ENCODE measurements at places on chromosomes 11 and 22.

DNA sequence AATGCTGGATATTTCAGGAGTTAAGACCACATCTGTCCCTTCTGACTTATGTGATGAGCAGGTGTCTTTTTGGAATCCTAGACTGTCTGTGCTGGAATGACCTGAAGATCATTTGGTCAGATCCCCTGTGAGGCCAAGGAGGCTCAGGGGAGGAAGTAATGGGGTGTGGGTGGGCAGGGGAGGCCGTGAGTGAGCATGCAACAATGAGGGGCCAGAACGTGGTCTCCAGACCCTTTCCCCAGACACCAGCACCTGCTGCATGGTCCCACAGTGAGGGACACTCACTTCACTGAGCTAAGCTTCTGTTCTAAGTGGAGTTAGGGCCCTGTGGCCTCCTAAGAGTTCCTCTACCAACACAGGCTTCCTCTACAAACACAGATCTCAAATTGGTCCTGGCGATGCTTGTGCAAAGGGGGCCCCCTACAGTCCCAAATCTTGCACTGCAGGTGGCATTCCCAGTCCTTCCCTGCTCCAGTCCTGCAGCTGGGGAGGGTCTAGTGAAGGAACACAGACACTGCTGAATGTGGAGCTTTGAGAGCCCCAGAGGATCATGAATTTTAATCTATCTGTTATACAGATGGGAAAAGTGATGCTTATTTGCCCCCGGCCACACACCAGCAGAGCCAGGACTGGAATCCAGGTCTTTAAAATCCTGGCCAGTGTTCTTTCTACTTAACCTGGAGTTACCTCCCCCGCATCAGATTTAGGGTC, 7.4 kb downstream of the USP2 start:
- DNase-seq, result no peak

- no peak for DNase-seq
These were observed 57.9 kb upstream of the FSHB start for GRCh38 chr11:30172883-30173311.

DNA sequence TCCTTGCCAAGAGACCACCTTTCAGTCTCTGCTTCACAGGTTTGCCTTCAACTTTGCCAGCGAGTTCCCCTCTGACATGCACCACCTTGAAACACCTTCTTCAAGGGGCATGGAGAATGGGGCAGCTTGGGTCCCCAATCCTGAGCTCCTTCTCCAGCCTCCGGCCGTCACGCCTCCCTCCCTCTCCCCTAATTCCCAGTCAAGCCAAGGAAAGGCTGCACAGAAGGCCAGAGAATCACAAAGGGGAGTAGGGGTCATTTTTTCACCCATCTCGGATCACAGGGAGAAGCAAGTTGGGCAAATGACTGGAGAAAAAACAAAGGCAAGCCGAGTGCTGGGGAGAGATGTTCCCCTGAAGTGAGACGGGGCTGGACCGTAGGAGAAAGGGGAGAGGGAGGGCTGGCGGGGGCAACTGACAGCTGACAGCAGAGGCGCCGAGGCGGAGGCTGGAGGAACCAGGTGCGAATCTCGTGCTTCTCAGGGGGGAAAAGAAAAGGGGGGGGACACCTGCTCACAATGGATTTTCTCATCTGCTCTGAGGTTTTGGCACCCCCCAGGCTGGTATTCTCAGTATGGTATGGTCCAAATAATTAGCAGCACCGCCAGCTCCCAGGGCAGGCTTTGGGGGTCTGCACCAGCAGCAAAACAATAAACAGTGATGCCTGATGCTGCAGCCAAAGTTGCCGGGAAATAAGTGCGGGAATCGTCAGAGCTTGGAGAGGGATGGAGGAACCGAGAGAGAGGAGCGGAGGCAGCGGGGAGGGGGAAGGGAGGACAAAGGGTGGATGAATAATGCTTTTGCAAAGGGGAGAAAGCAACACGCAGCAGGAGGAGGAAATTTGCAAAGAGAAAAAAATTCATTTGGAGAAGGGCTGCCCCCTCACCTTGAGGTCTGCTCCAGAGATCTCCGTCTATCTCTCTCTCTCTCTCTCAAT, 644 bp downstream of the YPEL4 start:
- peak; percentile 54 for DNase-seq

- DNase-seq, result no peak
These were observed 123.0 kb downstream of the WT1 start for GRCh38 chr11:32312206-32312817.

- DNase-seq, result no peak
These were observed 189.6 kb downstream of the ADAMTS15 start for GRCh38 chr11:130638033-130638432.

- no peak for DNase-seq
These were observed 35.7 kb downstream of the TBCEL start for GRCh38 chr11:121059605-121060004.

DNA sequence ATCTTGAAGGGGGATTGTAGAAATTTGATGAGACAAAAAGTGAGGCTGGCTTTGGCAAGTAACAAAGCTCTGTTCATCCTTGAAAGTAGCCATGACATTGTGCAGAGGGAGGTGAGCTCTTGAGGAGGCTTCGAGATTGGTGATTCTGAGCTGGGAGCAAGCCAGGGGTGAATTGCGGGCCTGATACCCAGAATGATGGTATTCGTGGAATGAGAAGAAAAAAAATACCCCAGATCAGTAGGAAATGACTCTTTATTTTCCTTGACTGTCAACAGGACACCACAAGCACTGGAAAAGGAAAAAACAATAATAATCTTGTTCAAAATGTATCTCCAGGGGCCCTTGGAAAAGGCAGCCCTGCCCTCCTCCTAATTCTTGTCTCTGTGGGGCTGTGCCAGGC, 62.7 kb downstream of the TSPAN18 start:
- no peak for DNase-seq

GRCh38 chr11:129041611-129042018, 98.9 kb upstream of the TP53AIP1 start:
- DNase-seq, result no peak

- no peak for DNase-seq
These were observed 2392.1 kb upstream of the RAG2 start for GRCh38 chr11:38990139-38990538.

- DNase-seq, result no peak
These were observed 71.8 kb upstream of the NCAM1 start for GRCh38 chr11:112889446-112889845.

DNA sequence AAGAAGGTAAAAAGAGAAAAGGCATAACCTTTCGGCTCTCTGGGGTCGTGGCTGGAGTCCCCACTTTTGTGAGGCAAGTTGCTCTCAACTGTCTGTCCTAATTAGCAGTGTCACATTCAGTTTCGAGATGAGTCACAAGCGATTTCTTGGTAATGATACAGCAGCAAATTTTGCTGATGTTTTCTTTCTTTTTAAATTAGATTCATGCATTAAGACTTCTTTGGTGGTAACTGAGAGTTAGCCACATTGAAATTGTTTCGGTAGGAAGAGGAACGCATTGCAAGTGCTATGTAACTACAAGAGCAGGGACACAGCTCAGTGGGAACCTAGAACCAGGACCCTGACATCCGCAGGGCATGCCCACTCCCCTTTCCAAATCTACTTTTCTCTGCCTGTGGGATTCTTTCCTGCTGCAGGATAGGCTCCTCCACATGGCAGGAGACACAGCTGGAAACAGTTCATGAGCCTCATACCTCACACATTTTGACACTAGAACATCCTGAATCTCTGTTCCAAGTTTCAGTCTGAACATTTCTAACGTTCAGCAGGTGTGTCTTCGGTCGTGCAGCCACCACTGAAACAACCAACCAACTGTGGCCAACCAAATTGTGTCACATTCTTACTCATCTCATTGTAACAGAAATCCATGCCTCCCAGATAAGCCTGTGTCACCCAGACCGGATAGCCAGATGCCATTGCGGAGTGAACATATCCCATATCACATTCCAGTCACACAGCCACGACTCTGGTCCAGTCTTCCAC, 987.6 kb downstream of the NTM start:
- DNase-seq, result no peak

GRCh38 chr11:103453915-103454709, 344.9 kb downstream of the DYNC2H1 start:
- no peak for DNase-seq

- no peak for DNase-seq
These were observed 921.3 kb downstream of the METTL15 start for GRCh38 chr11:29029452-29029851.

- DNase-seq, result no peak
These were observed 18.7 kb upstream of the JHY start for GRCh38 chr11:122863704-122864326.

DNA sequence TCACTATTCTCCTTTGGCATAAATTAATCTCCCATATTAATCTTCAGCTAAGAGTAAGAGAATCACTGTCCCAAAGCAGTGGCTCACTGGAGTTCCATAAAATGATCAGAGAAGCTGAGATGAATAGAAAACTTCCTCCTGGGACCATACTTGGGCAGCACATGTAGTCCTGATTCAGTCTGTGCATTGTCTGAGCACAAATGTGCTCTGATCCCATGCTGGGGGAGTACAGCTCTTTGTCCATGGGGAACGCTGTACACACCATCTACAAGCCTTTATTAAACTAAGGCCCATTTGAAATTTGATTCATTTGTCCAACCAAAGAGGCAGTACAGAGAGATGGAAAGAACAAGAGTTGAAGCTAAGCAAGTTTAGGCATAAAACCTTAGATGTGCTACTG, 147.4 kb upstream of the PGR start:
- DNase-seq, result no peak

GRCh38 chr22:21615731-21616130, 14.1 kb downstream of the YDJC start:
- no peak for DNase-seq

DNA sequence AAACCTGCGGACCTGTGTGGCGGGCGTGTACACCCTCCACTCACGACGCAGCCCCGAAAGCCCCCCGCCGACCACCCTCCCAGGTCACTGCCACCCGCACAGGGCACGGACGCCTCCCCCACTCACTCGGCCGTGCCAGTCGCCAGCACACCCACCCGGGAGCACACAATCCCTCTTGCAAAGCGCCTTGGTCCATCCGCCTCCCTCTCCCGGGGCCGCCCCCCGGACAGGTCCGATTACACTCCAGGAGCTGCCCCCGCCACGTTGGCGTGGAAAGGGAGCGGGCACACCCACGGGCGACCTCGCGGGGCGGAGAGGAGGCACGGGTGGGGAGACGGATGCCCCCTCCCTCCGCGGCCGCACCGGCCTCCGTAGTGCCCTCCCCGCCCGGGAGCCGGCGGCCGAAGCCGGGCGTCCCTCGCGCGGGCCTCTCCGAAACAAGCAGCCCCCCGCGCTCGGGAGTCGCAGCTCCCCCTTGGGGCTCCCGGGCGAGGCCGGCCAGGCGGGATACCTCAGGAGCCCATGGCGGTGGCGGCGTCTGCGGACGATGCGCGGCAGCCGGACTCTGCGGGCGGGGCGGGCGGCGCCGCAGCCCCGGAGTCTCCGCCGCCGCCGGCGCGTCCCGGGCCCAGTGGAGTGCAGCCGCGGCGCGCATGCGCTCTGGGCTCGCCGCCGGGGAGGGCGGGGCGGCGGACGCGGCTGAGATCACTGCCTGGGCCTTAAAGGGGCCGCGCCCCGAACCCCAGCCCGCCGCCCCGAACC, at the start of gene TMEM184B:
Gene TMEM184B, minus strand, starts transcription at position 638 of the 762 bp plus-strand sequence. CDS start 25,049 bp downstream, outside the sequence.
- peak; percentile 95 for DNase-seq

DNA sequence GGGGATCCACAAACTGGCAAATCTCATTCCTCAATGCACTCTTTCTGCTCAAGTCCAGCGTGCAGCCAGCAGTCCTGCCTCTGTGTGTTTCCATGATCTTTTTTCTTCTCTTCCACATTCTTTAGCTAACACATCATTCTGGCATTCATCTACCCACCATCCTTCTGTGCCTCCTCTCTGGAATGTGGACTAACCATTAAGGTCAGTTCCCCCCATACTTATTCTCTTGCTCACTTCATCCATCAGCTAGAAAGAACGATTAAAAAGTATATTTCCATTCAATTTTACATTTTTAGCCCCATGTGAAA, 7.8 kb downstream of the KIRREL3 start:
- DNase-seq, result no peak

GRCh38 chr22:44595841-44596341, 97.9 kb upstream of the RTL6 start:
- DNase-seq, result no peak

DNA sequence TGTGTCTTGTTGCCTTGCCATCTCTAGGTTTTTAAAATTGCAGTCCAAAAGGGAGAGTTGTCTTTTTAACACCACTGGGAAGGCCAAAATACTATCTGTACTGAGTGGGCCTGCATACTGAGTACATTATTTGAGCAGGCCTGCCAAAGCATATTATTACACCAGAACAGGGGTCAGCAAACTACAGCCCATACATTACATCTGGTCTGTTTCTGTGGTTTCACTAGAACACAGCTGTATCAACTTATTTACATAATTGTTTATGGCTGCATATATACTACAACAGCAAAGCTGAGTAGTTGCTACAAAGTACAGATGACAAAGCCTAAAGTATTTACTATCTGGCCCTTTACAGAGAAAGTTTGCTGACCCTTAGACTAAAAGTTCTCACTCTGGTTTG, 74.0 kb downstream of the USP35 start:
- DNase-seq, result no peak

DNA sequence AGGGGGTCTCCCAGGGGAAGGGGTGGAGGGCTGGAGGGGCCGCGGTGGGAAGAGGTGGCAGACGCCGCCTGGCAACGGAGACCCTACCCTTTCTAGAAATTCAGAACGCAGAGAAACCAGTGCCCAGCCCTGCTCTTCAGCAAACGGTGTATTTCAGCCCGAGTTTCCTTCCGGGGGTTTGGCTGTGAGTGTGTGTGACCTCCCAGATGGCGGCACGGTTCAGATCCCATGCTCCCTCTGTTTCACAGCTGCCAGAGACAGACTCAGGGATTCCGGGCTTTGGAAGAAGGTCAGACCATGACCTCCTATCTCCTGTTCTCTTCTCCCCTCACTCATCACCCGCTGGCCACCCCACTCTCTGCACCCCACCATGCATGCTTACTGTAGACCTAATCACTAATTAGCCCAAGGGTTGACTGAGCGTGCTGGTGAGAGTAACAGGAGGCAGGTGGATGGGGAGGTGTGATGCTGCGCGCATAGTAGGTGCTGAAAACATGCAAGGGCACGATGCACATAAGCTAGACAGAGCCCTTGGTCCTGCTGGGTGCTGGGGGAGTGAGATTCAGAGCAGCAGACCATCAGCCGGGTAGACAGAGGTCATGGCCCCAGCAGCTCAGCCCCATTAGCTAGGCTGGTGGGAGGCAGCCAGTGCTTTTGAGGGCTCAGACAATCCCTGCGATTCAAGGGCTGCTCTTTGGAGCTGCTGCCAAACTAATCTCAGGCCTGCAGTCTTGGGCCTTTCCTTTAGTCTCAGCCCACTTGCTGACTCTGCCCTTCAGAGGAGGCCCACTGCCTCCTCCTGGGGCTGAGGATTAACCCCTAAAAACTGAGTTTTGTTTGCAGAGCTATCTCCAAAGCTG, 256.5 kb upstream of the CADM1 start:
- DNase-seq, result no peak

- peak; percentile 81 for DNase-seq
These were observed at the start of gene YWHAH for GRCh38 chr22:31943978-31944699. Gene YWHAH (plus strand): TSS chr22:31944535. CDS start chr22:31944734, 199 bp downstream.
